ENCODE measurements at places on chromosomes 4 and X.

DNA sequence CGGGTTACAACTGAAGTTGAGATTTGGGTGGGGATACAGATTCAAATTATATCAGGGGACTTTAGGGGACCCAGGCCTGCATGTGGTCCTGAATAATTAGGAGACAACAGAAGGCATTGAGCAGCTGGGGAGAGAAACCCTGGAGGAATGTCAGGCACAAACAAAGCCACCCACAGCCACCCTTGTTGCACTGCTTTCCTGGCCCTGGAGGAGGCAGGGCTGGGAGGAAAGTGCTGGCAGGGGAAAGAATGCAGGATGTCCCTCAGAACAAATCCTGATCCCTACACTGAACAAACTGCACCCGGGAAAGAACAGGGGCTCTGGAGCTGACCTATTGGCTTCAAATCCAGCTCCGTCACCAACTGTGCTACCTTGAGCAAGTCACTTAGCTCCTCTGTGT is 214.1 kb upstream of the ATP6AP2 start:
- DNase-seq, result no peak

- DNase-seq, result no peak
Measured at GRCh38 chr4:144705601-144706590, 59.9 kb downstream of the HHIP start.

- no peak for DNase-seq
Measured at GRCh38 chr4:40150932-40151331, 45.9 kb upstream of the RHOH start.

DNA sequence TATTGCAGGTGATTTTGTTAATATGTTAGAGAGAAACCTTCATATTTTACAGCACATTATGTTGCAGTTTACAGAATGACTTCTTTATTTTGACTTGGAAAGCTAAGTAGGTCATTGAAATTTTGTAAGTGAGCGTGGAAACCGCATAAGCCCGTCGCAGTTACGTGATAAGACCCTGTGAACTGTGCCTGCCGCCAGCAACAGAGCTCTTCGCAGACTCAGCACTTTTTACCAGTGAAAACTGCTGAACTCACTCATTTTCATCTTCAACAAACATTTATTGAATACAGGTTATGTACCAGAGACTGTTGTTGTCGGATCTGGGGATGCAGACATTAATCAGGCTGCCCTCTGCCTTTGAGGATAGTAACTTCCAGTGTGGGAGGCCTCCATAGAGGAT is 355.7 kb downstream of the HS3ST1 start:
- DNase-seq, result no peak

DNA sequence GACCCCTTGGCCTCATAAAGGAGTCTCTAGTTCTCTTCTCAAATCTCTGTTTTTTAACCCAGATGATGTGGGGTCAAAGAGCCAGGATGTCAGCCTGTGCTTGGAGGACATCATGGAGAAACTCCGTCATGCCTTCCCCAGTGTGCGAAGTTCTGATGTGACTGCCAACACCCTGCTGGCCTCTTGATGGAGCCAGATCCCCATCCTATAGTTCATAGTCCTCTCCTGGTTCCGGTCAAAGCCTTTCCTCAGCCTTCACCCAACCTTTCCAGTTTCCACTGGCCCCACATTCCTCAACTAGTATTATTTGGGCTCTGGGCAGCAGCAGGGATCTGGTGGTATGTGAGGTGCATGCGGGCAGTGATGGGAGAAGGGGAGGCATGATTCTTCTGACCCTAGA is 30.7 kb downstream of the TAF7L start:
- DNase-seq, result no peak

DNA sequence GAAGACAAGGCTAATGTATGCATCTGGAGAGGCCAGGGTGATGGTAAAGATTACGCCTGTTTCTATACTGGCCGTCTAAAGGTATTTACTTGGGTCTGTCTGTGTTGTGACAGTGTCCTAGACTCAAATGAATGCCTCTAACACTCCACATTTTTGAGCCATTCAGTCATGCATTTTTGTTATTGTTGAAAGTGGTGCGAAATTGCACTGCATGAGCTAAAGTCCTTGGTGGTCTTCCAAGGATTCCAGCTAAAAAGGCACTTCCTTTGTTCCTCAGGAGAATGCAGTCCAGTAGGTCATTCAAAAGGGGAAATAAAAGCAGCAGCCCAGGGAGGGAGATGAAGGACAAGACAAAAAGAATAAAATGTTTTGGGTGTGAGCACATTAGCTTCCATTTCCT is 3.0 kb downstream of the GPC4 start:
- DNase-seq, result peak; percentile 16

- DNase-seq, result no peak
Measured at GRCh38 chr4:186557061-186557460, 1.7 kb upstream of the MTNR1A start.

DNA sequence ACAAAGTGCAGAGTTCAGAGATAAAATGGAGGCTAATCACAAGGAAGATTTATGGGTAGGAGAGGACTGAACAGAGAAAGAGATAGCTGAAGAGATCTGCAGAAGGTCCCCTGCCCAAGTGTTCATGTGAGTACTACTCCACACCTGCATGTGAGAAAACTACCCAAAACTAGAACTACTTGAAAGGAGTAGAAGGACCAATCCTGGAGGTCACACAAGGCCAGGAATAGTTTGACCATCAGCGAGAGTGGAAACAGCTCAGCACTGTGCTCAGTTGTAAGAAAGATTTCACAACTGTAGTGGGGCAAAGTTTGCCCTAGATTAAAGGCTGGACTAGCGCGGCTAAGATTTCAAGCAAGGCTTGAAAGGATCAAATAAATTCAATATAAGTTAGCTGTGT is 422.7 kb upstream of the LCORL start:
- no peak for DNase-seq

- DNase-seq, result no peak
Measured at GRCh38 chrX:20472148-20472547, 205.4 kb upstream of the RPS6KA3 start.

DNA sequence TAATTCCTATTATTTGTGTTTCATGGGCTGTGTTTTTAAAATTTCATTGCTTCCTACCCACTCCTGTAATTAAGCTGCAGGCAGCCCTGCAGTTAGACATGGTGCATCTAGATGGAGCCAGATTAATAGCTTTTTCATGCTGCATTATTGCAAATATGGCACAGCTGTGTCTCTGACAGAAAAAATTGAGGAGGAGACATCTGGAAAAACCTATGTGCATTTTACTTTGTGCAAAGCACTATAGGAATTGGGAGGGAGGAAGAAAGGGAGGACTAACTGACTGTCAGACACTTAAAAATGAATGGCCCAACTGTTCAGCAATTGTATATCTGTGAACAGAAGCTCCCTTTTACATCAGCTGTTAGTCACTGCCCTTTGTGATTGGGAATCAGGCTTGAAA is 8.1 kb upstream of the RPGR start:
- DNase-seq, result peak; percentile 79

GRCh38 chr4:186260117-186260503 is 5.9 kb upstream of the F11 start:
- DNase-seq, result no peak

- DNase-seq, result peak; percentile 83
Measured at GRCh38 chr4:66949419-66949818, 595.9 kb downstream of the CENPC start.

DNA sequence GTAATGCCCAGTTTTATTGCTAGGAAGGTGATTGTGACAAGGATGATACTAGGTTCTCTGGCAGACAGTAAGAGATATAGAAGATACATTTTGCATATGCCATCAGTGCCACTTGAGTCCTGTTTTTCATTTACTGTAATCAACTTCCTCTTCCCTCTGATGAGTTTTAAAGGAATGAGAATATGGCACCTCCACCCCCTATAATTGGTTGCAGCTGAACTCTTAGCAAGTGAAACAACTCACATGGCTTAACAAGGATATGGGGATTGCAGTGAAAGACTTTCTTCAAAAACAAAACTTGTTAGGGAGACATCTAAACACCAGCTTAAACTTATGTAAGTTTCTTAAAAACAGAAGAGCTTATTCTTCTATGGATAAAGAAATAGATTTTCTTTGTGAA is 90.0 kb downstream of the AREG start:
- DNase-seq, result no peak

GRCh38 chrX:56744996-56745395 is 16.0 kb downstream of the NBDY start:
- no peak for DNase-seq

GRCh38 chrX:10156199-10157031 is at the start of gene CLCN4:
CLCN4 (plus strand) TSS chrX:10156975; CDS start chrX:10185033, 28,058 bp downstream.
- peak; percentile 77 for DNase-seq

DNA sequence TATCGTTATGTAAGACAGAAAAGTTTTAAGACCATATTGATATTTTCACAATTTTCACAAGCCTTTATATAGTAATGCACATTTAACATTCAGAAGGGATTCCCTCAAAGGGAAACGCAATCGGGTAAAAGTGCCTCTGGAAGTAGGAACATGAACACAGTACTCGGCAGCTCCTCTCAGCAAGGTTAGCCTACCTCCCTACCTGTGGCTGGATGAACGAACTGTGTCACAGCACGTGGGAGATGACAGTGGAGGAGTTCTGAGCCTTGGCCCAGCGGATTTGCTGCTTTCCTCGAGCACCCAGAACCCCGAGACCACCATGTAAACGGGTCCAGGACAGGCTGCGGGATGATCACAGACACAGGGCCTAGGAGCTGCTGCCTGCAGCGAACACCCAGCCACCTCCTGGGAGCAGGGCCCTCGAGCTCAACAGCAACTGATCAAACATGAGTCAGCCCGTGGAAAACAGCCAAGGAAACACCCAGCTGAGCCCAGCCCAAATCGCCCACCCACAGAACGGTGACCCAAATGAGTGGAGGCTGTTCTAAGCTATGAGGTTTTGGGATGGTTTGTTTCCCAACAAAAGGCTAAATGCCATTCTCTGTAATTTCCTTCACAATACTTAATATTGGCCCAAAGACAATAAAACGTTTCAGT is 30.4 kb downstream of the FAT1 start:
- DNase-seq, result no peak

GRCh38 chr4:156113138-156113765 is 159.6 kb upstream of the CTSO start:
- no peak for DNase-seq
